ENCODE measurements at places on chromosomes 5 and 9.

GRCh38 chr5:139955616-139956273, 87.4 kb downstream of the NRG2 start:
- no peak for DNase-seq

- no peak for DNase-seq
These were observed 45.8 kb upstream of the TXNDC8 start for GRCh38 chr9:110383491-110383890.

GRCh38 chr5:73862796-73863195, 236.8 kb downstream of the ARHGEF28 start:
- no peak for DNase-seq

DNA sequence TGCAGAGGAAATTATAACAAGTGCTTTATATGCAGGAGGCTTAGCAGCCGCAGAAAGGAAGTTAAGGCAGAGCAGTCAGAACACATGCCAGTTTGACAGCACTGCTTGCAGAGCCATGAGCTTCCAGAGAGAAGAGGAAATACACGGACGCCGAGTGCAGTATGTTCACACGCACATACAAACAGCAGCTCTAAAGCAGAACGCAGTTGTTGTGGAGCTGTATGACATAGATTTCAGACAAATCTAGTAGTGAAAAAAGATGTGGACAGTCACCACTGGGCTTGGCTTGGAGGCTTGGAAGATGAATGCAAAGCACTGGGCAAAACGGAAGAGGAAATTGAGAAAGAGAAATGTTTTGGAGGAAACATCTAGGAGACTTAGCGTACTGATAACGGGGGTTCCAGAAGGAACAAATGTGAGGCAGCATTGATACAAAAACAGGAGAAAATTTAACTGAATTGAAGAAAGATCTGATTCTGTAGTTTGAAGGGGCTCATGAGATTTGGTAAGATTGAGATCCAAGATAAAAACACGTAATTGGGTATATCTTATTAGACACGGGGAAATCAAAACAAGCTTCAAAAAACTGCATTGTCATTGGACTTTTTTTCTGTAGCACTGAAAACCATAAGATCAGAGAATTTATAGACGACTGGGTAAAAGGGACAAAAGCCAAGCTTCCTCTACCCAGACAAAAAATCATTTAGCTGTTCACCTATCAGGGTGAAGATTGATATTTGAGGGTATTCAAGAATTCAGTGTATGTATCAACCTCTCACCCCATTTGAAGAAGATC, 19.6 kb upstream of the ROPN1L start:
- no peak for DNase-seq

DNA sequence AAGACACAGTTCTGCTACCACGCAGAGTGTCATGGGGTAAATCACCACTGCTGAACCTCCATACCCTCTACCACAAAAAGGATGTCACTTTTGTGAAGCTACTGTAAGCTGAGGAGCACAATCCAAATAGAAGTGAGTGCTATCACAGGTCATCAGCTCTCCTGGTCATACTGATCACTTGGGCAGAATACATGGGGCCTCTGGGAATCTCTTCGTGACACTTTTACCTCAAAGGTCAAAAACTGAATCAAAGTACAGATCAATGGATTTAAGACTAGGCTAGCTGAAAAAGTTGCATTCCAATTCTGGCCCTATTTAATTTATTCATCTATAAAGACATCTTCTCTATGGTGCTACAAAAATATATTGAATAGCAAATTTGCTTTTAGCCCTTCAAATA, 115.5 kb downstream of the MPDZ start:
- DNase-seq: no peak

- DNase-seq: no peak
These were observed 95.9 kb downstream of the MACIR start for GRCh38 chr5:103354446-103354845.

DNA sequence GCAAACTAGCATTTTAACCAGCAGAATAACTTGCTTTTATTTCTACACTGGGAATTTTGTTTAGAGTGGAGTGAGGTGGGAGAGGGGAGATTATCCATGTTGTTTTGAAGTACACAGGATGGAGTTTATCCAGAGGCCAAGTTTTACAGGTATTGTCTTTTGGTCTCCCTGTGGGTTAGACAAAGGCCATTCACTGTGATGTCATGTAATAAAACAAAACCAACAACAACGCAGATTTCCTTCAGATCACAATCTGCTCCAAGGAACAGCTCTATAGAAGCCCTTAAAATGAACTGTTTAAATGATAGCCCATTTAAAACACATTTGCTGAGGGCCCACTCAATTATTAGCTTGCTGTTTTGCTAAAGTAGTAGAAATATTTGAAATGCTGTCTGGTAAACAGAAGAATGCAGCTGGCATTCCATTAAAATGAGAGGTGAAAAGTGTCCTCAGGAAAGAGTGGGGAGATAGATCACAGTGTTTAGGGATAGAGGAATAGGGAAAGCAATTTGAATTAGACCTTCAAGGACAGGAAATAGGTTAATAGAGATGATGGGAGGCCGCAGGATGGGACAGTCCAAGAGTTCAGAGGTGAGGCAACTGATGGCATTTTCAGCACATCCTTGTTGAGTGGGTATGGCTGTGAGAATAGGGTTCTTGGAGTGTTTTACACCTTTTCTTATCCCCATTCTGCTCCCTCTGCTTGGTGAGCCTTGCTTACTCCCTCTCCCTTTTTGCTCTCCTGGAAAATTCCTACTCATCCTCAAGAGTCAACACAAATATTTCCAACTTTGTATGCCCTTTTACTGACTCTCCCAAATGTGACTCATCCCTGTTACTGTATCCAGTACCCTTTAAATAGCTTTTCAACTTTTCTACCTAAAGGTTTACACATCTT, 140.1 kb upstream of the NR3C1 start:
- no peak for DNase-seq

GRCh38 chr5:42791151-42791550, 20.5 kb downstream of the SELENOP start:
- no peak for DNase-seq

- no peak for DNase-seq
These were observed 225.3 kb downstream of the MCTP1 start for GRCh38 chr5:95059636-95060035.

DNA sequence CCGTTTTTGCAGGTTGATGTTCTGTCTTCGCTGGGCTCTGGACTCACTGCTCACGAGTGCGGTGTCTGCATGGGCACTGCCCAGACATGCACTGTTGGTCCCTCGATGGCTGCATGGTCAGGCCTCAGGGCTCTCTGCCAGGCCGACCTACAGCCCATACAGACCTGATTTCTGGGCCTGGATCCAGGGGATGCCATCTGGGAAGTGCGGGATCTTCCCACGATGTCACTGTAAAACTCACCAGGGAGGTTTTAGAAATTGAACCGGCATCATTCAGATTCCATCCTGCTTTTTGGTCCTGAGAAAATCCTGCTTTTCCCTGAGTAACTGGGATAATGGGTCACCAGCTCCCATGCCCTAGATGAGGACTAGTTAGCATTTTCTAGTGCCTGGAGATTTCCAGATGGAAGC, 9.1 kb downstream of the S1PR3 start:
- no peak for DNase-seq

- DNase-seq: no peak
These were observed 18.9 kb downstream of the RPS23 start for GRCh38 chr5:82259172-82259800.

DNA sequence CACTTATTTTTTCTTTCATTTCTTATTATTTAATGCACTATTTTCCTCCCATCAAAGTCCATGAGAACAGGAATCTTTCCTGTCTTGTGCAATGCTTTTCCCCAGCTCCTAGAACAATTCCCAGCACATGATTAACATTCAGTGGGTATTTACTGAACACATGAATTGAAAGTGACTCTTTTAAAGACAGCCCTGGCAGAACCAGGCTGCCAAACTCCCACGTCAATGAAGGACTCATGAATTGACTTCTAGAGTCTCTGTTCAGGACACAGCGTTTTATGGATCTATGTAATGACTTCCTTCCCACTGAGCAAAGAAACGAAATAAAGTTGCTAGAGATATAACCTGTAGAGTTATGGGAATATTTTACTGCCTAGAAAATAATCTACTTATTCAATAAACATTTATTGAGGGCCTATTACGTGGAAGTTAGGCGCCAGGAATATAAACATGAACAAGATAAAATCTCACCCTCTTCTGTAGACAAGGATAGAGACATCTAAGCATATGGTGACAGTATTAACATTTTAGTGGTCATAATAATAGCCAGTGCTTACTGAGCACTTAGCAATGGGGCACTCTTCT, 485.9 kb upstream of the KLF4 start:
- no peak for DNase-seq

- no peak for DNase-seq
These were observed 132.3 kb upstream of the MPDZ start for GRCh38 chr9:13411791-13412190.

- no peak for DNase-seq
These were observed 84.7 kb downstream of the PTTG1 start for GRCh38 chr5:160506006-160507004.

DNA sequence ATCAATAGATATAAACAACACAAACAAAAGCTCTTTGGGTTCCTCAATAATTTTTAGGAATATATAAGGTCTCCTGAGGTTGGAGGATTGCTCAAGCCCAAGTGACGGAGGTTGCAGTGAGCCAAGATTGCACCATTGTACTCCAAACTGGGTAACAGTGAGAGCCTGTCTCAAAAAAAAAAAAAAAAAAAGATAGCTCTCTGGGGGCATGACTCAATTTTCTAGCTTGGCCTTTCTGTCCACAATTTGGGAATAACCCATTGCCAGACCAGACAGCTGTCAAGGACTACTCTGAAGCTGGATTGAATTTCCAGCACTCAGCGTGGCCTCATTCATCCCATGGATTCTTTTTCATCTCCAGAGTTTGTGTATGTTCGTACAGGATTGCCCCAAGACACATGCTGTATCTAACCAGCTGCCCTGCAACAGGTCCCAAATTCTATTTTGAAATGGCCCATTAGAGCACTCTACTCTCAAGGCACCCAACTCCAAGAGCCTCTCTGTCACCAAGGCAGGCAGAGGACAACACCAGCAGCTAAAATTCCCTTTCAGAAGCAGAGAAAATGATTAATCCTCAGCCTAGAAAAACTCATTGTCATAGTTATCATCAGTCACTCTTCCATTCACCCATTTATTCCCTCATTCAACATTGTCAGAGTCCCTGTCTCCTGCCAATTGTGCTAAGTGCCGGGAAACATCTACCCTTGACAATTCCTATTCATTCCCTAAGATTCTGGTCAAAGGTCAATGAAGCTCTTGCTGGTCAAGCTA, 8.7 kb downstream of the FAM193B start:
- DNase-seq: no peak

All from HS-27A (cell line).